ENCODE measurements at places on chromosomes 7 and 10. TPM values are rescaled to one million over a fixed set of nuclear protein-coding genes. Genes with fewer than 3 reads are reported as not detected.

The PRPS1L1 gene
- total RNA-seq, result not detected

The COL26A1 gene
- not detected for total RNA-seq

The HTR5A gene
- not detected for total RNA-seq

The SEMA3D gene
- total RNA-seq, result 15.7 TPM

The COL13A1 gene
- not detected for total RNA-seq

The BICC1 gene
- 14.8 TPM for total RNA-seq

The CYP2C18 gene
- total RNA-seq, result not detected

The HMX3 gene
- not detected for total RNA-seq

GRCh38 chr10:69234447-69234846, 14.3 kb downstream of the HKDC1 start:
- no peak for DNase-seq

- DNase-seq, result no peak
Observed at GRCh38 chr10:11184093-11184492, 166.4 kb downstream of the CELF2 start.

DNA sequence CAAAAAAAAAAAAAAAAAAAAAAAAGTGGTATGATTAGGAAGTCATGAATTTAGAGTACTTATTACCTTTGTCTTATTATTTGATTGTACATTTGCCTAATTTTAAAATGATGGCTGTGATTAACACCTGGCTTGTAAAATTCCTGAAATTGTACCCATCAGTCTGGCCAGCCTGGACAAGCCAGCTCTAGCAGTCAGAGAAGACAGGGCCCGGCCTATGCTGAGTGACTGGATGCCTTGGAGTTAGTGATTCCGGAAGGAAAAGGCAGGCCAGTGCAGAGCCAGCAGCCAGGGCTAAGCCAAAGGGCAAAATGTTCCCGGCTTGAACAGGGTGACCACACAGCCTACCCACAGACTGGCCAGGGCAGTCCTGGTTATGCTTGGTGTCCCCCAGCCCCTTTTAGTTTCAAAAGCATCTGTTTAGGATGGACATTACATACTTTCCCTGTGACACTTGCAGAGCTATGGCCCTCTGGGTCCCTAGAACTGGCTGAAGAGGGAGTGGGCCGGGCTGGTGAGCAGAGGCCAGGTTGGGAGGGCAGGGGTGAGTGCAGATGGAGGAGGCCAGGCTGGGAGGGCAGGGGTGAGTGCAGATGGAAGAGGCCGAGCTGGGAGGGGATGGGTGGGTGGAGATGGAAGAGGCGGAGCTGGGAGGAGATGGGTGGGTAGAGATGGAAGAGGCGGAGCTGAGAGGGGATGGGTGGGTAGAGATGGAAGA, 61.7 kb downstream of the PROSER2 start:
- DNase-seq, result no peak
